Frontal cortex (tissue), 4 donors: ENCODE measurements at places on chromosomes 6 and 20.

- DNase-seq, result no peak
These were observed 47.2 kb downstream of the GNAS-AS1 start for GRCh38 chr20:58803533-58803932.

DNA sequence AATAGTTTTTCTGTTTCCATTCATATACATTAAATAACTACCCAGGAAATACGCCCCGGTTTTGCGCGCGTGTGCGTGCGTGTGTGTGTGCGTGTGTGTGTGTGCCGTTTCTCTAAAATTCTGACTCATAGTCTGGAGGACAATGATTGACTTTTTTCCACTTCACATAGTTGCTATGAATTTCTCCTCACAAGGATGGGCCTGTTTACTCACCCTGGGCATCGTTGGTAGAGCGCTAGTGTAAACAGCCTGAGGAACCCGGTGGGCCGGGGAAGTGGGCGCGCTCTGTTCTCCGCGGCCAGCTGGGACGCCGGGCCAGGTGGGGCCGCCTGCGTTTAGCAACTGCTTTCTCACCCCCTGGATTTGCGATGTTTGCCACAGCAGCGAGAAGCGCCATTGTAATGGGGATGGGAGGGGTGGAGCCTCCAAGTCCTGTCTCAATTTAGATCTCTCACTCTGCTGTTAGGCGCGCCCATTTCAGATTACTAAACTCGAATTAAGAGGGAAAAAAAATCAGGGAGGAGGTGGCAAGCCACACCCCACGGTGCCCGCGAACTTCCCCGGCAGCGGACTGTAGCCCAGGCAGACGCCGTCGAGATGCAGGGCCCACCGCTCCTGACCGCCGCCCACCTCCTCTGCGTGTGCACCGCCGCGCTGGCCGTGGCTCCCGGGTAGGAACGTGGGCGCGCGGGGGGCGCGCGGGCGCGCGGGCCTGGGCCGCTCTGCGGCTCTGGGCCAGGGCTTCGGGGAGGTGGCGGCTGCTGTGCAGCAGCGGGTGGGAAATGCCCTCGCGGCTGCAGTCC is at the start of gene CD109:
Gene CD109 (plus strand): TSS at position 585 of the 803 bp plus-strand sequence. CDS start 13 bp downstream, at position 598.
- DNase-seq, result no peak

DNA sequence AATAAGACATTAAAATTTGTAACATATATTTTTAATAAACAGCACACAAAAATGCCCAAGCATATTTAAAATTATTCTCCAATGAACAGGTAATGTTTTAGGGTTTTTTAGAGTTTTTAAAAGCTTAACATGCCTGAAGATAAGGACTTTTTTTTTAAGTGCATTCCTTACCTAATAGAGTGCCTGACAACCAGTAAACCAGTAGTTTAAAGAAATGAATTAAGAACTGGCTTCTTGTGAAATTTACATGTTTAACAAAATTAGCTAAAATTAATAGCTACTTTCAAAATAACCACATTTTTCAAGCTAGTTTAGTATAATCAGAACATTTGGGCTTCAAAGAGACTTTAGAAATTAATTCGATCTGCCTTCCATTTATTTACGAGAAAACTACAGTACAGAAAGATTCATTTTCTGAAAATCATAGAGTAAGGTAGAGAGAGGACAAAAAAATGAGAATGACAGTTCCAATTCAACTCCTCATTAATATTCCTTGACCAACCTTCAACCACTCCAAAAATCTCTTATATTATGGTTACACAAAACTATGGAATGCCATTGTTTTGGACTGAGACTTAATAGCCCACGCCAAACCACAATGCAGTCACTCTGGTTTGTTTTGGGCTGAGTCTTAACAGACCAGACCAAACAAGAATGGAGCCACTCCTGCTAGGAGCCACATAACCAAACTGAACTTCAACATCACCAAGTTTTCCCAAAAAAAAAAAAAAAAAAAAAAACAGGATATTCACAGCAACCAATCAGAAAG is 5.7 kb upstream of the PLN start:
- DNase-seq, result no peak

- DNase-seq, result no peak
These were observed 25.7 kb downstream of the BMP7 start for GRCh38 chr20:57240581-57241362.

GRCh38 chr6:17100806-17101205 is 1.0 kb upstream of the STMND1 start:
- DNase-seq, result no peak

- no peak for DNase-seq
These were observed 11.1 kb downstream of the GGT7 start for GRCh38 chr20:34861386-34862084.

DNA sequence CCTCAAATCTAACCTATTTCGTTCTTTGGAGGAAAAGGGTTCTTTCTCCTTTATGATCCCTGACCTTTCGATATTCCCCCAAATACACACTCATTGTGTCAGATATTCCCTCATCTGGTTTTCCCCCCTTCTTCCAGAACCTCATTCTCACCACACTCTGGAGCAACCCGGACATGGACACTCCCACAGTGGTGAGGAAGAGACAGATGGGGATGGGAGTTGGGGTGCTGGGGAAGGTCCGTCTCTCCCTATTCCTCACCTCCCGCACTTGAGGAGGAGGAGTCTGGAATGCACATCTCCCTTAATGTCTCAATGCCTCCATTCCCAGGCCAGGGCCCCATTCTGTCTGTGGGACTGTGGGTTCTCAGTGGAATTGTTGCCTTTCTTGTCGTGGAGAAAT is 1.3 kb downstream of the SLC39A7 start:
- no peak for DNase-seq

- DNase-seq, result no peak
These were observed 172.3 kb upstream of the CDYL start for GRCh38 chr6:4603856-4604369.

DNA sequence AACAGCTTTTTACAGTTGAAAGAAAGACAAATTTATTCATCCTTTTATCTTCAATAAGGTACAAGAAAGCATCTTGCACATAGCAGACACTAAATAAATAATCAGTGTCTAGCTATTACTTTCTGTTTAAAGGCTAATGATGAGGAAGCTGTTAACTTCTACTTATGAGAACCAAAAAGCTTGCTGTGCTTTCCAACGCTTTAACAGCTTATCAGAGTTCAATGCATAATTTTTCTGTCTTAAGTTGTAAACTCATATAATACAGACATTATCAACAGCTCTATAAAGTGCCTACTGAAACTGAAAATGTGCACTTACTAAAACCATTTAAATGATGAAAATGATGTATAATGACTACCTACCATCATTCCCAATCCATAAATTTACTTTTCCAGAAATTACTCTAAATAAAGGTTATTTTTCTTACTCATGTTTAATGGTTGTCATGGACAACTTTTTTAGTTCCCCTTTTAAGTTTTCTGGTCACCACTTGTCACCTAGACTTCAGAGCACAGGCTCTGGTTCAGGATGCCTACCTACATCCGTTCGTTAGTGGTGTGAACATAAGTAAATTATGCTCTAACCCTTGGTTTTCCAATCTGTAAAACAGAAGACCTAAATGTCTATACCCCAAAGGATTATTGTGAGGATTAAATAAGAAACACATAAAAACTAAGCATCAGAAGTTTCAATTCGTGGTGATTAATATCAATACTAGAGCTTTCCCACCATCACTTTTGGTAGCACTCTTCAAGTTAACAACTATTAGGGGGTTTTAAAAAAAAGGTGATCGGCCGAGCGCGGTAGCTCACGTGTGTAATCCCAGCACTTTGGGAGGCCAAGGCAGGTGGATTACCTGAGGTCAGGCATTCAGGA is 8.0 kb downstream of the PNISR start:
- no peak for DNase-seq

- DNase-seq, result no peak
These were observed 94.5 kb upstream of the F13A1 start for GRCh38 chr6:6414931-6415330.

- DNase-seq, result no peak
These were observed 6.0 kb downstream of the SCRT2 start for GRCh38 chr20:669573-669972.

- DNase-seq, result peak; percentile 2
These were observed 549.8 kb downstream of the PRKN start for GRCh38 chr6:162177746-162178145.

GRCh38 chr6:111591370-111591900 is 14.2 kb downstream of the TRAF3IP2 start:
- no peak for DNase-seq

GRCh38 chr6:2976571-2977085 is 5.3 kb upstream of the SERPINB6 start:
- no peak for DNase-seq

GRCh38 chr6:68559070-68559469 is 76.0 kb upstream of the ADGRB3 start:
- no peak for DNase-seq

- DNase-seq, result no peak
These were observed 4.1 kb upstream of the AIF1 start for GRCh38 chr6:31610968-31611367.

- no peak for DNase-seq
These were observed 212.3 kb upstream of the HEY2 start for GRCh38 chr6:125537090-125537489.

GRCh38 chr6:166745801-166746668 is 119.0 kb upstream of the RPS6KA2 start:
- no peak for DNase-seq

DNA sequence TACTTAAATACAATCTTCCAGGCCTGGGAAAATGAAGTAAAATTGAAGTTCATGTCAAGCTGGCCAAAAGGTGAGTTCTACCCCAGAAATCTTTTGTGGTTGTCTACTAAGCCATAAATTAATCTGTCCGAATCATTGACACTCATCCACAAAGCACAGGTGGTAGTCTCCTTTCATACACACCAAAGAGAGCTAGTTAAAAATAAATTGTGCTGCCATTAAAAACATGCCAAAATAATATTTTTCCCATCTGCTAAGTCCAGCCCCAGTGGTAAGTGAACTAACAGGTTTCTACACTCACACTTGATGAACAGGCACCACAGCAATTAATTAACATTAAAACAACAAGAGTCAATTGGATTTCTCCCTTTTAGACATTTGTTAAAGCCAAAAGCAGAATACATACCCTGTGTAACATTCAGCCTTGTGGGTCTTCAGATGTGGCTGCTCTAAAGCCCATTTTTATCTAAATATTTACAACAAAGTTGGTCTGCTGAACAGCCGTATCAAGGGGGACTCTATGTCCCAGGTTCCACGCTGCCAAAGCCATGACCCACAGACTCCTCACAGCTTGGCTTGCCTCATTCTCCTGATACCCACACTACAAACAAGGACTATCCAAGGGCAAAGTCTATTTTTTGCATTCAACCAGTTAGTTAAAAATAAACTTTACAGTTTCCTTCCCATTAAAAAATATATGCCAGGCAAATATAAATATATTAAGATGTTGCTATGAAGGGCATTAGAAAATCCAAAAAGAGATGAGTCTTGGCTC is 490.4 kb downstream of the BMP2 start:
- DNase-seq, result no peak

DNA sequence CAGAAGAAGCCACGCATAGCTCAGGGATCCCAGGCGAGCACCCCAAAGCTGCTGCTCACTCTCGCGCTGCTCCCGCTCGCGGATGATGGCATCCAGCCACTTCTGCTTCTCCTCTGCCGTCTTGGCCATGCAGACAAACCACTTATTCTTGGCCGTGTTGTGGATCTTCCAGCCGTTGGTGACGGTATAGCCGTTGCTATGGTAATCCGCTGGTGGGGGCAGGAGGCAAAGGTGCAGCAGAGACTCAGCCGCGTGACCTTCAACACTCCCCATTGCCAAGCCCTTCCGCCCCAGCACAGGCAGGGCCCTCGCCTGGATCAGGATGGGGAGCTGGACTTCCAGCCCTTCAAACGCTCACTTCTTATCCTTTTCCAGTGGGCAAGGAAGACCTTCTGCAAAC is 136.9 kb downstream of the PREX1 start:
- DNase-seq, result no peak

DNA sequence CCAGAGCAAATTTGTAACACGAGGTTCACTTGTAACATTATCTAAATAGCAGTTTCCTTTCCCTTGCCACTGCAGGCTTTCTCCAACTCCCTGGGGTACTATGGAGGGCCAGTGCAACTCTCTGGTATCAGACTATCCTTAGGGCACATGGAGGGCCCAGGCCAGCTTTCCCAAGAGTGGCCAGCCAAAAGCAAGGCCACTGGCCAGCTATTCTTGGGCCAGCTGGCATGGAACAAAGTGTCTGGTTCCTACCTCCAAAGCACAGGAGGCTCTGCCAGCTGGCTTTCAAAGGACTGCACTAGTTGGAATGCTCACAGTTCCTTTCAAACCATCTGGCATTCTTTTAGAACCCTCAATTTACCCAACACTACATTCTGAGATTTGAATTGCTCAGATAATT is 8.7 kb downstream of the RNF24 start:
- no peak for DNase-seq

DNA sequence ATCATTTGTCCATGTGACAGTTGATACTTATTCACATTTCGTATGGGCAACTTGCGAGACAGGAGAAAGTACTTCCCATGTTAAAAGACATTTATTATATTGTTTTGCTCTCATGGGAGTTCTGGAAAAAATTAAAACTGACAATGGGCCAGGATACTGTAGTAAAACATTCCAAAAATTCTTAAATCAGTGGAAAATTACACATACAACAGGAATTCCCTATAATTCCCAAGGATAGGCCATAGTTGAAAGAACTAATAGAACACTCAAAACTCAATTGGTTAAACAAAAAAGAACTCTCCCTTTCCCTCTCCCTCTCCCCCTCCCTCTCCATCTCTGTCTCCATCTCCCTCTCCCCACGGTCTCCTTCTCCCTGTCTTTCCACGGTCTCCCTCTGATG is 19.4 kb upstream of the EIF2S2 start:
- DNase-seq, result no peak

DNA sequence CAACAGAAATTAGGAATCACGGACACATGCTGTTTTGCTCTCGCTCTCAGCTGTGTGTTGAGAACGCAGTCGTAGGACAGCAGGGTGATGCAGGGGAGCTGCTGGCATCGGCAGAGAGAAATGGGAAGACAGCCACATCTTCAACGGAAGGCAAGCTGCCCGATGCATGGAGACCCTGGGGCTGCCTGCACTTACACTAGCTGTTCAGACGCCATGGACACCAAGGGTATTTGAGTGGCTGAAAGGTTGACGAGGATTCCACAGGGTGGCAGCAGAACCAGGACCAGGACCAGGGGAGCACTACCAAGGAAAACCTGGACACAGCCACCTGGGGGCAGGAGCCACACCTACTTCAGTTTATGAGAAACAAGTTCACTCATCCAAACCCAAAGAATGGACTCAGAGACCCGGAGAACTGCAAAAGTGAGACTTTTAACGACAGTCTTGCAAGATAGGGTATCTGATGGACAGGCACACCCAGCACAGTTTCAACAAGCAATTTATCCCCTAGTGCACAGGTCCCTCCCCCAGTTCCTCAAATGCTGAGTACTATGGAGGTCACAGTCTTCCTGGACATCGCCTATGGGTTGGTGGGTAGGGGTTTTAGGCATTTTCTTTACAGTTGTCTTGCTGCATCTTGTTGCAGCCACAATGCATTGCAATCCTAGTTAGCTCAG is 56.3 kb upstream of the ENTPD6 start:
- DNase-seq, result no peak

GRCh38 chr20:50670126-50670862 is 21.0 kb downstream of the RIPOR3 start:
- no peak for DNase-seq

DNA sequence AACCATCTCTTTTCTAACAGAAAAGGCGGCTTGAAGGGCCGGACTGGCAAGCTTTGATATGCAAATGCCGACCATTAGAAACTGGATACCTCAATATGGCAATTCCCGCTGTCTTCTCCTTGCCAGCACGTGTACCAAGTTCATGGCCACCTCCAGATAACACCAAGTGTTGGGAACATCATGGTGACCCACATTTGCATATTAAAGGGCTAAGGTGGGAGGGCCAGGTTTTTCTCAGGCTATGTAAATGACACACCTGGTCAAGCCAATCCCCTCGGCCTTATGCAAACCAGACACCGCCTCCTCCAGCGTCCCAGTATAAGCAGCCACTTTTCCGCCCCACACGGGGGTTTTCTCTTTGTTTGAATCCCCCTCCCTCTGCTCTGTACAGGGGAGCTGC is 110.7 kb downstream of the DACT2 start:
- no peak for DNase-seq
